GDM1 (cell line): ENCODE measurements at places on chromosomes 13 and 19.

DNA sequence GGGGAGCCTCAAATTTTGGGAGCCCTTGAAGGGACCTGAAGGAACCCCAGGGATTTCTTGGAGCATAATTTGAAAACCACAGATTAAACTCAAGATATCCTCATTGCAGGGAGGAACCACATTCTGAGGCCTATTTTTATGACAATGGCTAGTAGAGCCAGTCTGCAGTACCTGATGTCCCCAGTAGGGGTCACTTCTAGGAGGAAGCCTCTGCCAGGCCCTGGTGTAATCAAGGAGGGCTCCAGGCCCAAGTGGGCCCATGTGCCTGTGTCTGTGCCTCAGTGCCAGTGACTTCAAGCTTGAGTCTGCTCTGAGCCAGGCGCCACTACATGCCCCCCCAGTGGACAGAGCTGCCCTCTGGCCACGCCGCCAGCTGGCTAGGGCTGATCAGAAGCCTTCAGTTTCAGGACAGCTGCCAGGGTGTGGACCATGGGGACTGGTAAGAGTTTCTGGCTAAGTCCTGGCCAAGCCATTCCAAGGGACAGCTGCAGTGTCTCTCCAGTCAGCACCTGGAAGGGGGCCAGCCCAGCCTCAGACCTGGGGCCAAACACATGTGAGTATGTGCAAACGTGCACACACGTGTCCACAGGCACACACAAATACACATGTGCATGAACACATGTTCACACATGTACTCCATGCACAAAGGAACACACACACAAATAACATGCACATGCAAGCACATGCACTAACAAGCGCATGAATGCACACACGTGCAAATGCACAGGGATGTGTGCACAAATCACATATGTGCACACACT is 20.5 kb upstream of the SLC7A10 start:
- no peak for DNase-seq

GRCh38 chr13:100811024-100811865 is 136.7 kb upstream of the TMTC4 start:
- no peak for DNase-seq

DNA sequence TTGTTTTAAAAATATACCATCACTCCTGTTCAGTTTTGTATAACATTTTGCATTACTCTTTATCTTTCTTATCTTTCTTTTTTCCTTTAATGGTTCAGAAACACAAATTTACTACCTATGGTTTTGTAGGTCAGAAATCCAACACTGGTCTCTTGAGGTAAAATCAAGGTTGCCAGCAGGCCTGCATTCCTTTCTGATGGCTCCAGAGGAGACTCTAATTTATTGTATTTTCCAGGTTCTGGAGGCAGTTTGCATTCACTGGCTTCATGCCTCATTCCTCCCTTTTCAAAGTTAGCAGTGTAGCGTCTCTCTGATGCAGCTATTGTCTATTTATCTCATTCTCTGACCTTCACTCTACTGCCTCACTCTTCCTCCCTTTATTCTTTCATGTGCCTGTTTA is 767.4 kb downstream of the SLITRK6 start:
- DNase-seq = no peak

DNA sequence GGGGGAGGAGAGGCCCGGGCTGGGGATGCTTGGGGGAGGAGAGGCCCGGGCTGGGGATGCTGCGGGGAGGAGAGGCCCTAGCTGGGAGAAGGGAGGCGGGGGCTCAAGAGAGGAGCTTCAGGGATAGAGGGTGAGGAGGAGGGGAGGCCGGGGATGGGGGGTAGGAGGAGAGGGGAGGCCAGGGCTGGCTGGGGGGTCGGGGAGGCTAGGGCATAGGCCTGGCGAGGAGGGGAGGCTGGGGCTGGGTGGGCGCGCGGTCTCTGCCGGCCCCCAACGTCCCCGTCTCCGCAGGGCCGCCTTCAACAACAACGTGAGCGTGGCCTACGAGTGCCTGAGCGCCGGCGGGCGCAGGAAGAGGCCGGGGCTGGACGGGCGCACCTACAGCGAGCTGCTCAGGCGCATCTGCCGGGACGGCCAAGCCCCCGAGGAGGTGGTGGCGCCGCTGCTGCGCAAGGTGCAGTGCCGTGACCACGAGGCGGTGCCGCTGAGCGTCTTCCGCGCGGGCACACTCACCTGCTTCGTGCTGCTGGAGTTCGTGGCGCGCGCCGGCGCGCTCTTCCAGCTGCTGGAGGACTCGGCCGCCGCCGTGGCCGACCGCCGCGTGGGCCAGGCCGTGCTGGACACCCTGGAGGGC is 11.4 kb downstream of the TPGS1 start:
- DNase-seq = no peak

GRCh38 chr13:42039457-42039945 is 8.9 kb upstream of the DGKH start:
- DNase-seq = no peak

- no peak for DNase-seq
Measured at GRCh38 chr19:35178701-35179100, 24.2 kb downstream of the FXYD5 start.

DNA sequence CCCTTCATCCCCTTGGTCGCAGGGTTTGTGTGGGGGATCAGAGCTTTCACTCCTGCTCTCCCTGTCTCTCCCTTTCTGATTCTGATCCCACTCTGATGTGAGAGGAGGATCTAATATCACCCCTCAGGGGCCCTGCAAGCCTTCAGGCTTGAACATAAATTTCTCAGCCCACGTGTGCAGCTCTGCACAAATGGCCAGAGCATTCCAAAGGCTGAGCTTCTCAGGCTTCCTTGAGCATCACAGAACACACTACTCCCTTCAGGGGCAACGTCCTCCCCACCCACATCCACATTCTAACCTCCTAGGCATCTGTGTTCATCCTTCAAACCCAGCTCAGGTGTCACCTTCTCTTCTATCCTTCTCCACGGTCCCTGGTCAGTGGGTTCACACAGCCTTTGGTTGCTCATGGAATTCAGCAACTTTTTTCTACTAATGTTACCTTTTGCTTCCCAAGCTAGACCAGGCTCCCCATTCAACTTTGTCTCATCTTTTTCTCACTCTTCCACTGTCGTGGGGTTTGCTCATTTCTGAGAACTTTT is 24.4 kb upstream of the DOCK9 start:
- no peak for DNase-seq

DNA sequence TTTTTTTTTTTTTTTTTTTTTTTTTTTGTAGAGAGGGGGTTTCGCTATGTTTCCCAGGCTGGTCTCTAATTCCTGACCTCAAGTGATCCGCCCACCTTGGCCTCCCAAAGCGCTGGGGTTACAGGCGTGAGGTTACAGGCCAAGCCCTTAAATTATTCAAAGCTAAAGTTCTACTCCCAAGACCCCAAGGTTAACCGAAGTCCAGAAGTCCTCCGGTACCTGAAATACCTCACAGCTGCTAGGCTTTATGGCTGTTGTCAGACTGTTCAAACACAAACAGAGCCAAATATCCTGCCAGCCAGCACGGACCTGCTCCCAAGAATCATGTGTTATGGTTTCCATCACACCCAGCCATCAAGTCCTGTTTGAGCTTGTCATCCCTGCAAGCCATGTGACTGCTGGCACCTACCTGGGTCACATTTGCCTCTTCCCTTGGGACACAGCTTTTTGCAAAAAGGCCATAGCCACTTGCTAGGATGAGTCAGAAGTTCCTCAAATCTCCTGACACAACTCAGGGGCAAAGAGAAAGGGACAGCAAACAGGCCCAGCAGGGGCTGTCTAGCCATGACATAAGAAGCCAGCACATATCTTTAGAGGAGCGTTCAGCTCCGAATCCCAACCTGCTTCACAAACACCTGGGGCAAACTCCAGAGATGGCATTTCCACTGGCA is 129.9 kb downstream of the FOXO1 start:
- DNase-seq = no peak

GRCh38 chr19:15300533-15301197 is 31.7 kb downstream of the BRD4 start:
- DNase-seq = no peak

DNA sequence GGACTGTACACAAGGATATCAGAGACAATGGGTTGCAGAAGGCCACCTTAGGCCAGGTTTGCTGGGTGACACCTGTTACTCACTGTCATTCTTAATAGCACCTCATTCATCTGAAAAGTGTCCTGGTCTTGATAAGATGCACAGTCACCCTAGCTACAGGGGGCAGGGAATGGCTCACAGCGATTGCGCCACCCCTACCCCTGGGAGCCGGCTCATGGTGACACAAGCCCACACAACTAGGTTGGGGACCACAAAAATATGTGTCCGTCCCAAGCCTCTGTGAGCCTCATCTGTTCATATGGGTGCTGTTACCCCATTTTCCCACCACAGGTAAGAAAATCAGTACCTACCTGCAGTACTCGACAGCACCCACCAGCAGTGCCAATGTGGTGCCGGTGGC is 23.4 kb downstream of the MED26 start:
- no peak for DNase-seq

- DNase-seq = no peak
Measured at GRCh38 chr19:29245215-29245614, 32.3 kb upstream of the UQCRFS1 start.

- peak; percentile 52 for DNase-seq
Measured at GRCh38 chr19:47436712-47437401, 17.5 kb upstream of the MEIS3 start.

GRCh38 chr19:55939206-55939605 is 7.1 kb upstream of the NLRP13 start:
- no peak for DNase-seq

GRCh38 chr19:11090997-11091702 is 1.9 kb downstream of the LDLR start:
- DNase-seq = no peak

GRCh38 chr13:92745258-92745657 is 481.3 kb upstream of the GPC6 start:
- no peak for DNase-seq

- DNase-seq = no peak
Measured at GRCh38 chr13:20192158-20192835, 441 bp downstream of the GJB2 start.

GRCh38 chr19:42461700-42462324 is 19.1 kb upstream of the CXCL17 start:
- no peak for DNase-seq

DNA sequence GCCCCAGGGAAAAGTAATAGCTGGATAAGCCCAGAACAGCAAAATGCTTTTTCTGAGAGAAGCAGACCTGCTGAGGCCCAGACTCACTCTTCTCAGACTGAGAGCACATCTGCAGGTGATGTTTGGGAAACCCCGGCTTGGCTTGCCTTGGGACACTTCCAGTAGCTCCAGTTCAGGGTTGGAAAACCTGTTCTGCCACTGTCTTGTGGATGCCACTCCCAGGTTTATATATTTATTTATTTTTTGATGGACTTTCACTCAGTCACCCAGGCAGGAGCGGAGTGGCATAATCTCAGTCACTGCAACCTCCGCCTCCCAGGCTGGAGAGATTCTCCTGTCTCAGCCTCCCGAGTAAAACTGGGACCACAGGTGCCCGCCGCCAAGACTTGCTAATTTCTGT is 8.0 kb upstream of the SMARCA4 start:
- no peak for DNase-seq

DNA sequence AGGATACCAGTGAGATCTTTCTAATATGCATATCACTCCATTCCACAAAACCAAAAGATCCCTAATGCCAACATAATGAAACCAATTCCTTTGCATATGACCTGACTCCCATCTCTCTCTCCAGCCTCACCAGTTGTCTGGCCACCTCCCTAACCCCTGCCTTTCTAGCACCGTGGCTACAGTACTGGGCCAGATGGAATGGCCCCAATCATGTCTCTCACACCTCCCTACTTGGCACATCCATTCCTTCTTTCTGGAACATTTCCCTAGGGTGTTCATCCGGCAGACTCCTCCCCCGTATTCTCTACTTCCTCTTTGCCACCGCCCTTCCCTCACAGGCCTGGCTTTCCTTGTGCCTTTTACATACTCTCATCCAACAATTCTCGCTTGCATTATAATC is 62.0 kb downstream of the GPALPP1 start:
- DNase-seq = no peak

DNA sequence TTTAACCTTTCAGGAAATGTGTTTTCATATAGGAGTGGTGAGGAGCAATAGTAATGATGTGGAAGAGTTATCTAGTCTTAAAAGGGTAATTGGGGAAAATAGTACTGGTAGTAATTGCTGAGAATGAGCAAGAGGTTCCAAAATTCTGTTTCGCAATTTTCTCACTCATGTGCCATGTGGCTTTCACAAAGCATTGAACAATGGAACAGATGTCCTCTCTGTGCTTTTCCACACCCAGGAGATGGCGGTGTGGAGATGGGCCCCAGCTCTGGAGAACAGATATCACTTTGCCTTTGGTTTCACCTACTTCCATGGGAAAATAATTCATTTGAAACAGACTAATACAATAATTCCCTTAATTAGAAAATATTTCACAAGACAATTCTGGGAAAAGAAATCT is 170.0 kb upstream of the SLC10A2 start:
- DNase-seq = no peak

DNA sequence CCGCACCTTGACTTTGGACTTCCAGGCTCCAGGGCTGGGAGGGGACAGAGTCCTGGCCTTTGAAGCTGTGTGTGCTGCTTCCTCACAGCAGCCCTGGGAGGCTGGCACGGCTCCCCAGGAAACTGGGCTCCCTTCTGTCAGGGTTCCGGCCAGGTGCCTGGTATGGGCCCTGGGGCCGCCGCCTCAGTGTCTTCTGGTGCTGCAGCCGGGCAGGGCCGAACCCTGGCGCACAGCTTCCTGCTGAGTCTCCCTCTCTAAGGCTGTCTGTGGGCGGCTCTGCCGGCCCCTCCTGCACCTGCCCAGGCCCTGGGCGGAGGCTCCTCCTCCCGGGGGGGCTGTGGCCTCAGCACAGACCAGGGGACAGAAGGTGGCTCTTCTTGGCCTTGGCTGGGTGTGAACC is 32.4 kb downstream of the GPX4 start:
- DNase-seq = no peak
